ENCODE measurements at places on chromosomes 11 and 22.

DNA sequence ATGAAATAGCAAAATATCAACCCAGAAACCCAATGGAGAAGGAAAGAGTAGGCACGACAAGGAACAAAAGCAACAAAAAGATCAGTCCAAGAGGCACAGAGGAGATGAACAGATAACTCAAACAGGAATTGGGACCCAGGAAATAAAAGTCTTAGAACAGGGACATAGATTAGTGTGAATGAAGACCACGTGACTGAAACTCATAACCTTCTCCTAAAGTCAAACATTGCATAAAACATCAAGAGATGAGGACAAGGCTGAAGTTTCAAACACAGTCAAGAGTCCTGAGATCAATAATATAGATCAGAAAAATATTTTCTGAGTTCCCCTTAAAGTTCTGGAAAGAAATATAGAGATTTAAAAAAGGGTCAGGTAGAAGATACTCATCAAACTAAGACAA is 24.4 kb upstream of the OR56B4 start:
- DNase-seq = no peak

DNA sequence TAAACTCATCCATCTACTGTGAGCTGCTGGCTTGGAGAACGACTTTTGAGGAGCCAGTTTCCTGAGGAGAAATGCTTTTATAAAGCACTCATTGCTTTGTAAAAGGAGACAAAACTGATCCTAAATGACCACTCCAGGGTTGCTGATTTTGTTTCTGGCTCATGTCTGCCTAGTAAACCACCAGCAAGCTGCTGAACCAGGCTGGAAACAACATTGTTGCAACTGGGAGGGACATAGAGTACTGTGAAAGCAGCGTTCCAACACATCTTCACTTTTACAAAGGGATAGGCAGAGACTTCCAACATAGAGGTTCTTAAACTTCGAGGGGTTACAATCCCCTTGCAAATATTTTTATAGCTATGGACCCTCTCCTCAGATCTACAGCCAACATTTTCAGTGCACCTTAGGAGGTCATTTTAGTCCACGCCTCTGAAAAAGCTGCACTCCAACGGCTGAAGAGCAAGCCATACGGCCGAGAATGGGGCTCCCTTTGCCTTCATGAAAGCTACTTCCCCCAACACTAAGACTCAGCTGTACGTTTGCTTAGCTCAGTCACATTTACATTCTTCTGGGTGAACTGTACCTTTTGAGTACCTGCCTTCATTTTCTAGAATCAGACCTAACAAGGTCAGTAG is 54.7 kb downstream of the PANX1 start:
- no peak for DNase-seq

GRCh38 chr11:91209751-91210150 is 986.9 kb upstream of the CHORDC1 start:
- DNase-seq = no peak

- DNase-seq = no peak
These were observed 41.0 kb upstream of the CLPB start for GRCh38 chr11:72475381-72475780.

- no peak for DNase-seq
These were observed 45.3 kb downstream of the CCDC34 start for GRCh38 chr11:27317751-27318150.

DNA sequence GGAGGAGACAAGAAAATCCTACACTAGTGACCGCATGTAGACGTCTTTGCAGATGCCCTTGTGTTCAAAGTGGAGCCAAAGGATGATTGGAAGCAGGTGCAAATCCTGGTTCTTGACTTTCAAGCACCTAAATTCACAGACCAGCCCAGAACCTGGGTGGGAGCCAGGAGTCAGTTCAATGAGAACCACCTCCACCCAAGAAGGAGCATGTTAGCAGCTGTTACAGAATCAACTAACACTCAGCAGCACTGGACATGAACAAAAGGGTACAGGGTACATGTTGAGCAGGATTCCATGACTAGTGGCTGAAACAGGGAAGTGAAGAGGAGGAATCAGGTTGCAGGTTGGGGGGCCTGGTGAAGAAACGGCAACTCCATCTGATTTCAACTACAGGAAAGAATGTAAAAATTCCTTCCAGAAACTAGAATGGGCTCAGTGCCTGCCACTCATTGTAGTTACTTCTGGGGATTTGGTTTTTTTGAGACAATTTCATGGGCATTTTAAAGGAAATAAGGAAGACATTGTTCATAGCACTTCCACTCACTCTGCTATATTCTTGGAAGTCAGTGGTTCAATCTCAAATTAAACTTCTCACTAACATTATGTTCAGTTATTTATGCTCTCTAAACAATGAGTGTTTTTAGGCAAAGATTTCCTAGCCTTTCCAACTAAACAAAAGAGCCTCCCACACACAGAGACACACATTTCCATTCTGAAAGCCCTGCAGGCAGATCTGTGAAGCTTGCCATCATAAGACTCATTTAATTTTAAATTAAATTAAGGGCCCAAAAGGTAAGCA is 173.3 kb downstream of the CADM1 start:
- no peak for DNase-seq

DNA sequence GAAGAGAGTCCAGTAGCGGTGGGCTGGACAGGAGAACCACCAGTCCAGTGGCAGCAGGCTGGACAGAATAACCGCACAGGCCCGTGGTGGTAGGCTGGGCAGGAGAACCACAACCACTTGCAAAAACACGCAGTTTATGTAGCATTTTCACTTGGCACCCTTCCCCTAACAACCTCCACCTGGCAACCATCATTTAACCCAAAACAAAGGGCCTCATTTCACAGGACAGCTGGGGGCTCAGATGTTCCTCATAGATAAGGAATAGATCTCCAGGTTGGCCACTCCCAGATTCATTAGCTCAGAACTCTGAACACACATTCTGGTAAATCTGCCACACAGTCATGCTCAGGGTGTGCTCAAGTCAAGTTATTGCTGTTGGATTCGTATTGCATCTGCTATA is 41.2 kb downstream of the SYTL2 start:
- DNase-seq = no peak

- no peak for DNase-seq
These were observed 18.4 kb downstream of the ABCC8 start for GRCh38 chr11:17458268-17458667.

GRCh38 chr11:103624708-103625623 is 411.5 kb upstream of the DDI1 start:
- DNase-seq = no peak

DNA sequence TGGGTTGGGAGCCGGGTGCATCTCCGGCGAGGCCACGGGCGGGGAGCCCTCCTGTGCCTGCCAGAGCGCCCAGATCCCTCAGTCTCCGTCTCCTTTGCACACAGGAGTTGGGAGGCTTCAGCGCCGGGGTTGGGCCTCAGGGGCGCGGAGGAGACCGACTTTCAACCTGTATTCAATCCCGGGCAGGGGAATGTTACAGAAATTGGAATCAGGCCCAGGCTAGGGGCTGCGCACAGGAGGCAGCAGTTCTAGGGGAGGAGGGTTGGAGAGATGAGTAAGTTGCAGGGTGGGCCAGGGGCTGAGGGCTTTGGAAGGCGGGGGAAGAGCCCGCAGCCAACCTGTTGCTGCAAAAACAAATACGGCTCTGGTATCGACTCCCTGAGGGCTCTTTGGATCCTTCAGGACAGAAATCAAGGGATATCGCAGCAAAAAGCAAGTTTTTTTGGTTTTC is 640 bp upstream of the KCNA4 start:
- no peak for DNase-seq

GRCh38 chr22:28909375-28909774 is 26.0 kb downstream of the ZNRF3 start:
- no peak for DNase-seq

GRCh38 chr11:70483077-70483861 is 84.9 kb downstream of the CTTN start:
- no peak for DNase-seq

DNA sequence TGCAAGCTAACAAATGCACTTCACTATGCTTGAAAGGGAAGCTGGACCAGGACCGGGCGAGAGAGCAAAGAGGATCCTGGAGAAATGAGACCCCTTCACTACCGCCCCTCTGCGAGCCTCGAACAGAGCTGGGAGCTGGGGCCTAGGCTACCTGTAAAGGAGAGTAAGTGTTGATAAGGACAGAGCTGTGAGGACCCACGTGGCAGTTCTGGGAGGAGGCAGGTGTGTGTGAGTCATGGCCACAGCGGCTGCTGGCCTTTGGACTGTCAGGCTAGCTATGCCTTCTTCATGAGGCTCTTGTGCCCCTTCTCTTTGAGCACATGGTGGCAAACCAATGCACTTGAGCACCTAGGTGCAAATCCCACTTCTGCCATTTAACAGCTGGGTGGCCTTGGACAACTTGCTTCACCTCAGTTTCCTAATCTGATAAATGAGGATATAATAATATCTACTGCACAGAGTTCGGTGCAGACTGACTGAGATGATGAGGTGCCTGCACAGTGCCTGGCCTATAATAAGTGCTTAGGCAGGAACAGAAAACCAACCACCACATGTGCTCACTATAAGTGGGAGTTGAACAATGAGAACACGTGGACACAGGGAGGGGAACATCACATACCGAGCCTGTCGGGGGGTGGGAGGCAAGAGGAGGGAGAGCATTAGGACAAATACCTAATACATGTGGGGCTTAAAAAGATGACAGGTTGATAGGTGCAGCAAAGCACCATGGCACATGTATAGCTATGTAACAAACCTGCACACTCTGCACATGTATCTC is 35.3 kb upstream of the KCNJ11 start:
- DNase-seq = no peak
